ENCODE measurements at places on chromosomes 3 and 15.

GRCh38 chr3:67655364-67656121 is 1.1 kb upstream of the SUCLG2 start:
- DNase-seq: no peak

GRCh38 chr3:11364181-11364580 is 92.0 kb downstream of the ATG7 start:
- DNase-seq: no peak

DNA sequence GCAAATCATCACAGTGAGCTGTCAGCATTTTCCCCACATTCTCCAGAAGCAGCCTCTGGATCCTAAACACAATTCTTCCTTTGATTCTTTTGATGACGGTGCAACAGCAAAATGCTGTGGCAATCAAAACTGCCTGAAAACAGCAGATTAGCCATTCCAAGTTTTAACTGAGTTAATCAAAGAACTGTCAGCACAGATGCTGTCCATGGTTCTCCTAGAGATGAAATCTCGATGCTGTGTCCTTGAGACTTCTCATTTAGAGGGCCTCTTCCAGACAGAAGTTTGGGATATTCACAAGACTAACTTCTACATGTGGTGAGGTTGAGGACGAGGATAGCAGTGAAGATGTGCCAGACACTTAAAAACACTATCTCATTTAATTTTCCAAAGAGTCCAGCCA is 50.4 kb upstream of the GYG1 start:
- no peak for DNase-seq

DNA sequence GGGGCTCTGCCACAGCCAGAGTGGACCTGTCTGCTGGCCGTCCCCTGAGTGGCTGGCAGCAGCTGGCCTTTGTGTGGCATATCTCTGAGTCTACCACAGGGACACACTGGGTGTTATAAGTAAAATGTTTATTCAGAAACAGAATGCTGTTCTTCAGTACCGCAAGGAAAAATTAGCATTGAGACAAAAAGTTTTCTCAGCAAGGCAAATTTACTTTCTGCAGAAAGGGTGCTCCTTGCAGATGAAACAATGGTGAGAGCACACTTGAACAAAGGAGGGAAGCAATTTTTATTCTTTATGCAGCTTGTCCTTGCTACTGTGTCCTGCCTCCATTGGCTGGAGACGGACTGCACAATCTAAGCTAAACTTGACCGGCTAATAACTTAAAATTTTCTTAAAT is 4.0 kb downstream of the TMEM89 start:
- no peak for DNase-seq

DNA sequence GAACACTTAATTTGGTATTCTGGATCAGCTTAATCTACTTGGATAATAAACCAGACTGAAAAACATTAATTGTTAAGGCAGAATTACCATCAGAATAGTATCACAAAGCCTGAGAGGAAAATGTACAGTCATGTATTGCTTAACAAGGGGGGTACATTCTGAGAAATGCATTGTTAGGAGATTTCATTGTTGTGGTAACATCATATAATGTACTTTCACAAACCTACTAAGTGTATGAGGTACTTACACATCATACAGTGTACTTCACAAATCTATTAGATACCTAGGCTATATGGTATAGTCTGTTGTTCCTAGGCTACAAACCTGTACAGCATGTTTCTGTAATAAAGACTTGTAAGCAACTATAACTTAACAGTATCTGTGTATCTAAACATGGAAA is 68.2 kb downstream of the NBEAL2 start:
- no peak for DNase-seq

- DNase-seq: no peak
Observed at GRCh38 chr3:53880396-53881345, 1.3 kb downstream of the ACTR8 start.

- no peak for DNase-seq
Observed at GRCh38 chr3:52121464-52121805, 32.8 kb downstream of the POC1A start.

DNA sequence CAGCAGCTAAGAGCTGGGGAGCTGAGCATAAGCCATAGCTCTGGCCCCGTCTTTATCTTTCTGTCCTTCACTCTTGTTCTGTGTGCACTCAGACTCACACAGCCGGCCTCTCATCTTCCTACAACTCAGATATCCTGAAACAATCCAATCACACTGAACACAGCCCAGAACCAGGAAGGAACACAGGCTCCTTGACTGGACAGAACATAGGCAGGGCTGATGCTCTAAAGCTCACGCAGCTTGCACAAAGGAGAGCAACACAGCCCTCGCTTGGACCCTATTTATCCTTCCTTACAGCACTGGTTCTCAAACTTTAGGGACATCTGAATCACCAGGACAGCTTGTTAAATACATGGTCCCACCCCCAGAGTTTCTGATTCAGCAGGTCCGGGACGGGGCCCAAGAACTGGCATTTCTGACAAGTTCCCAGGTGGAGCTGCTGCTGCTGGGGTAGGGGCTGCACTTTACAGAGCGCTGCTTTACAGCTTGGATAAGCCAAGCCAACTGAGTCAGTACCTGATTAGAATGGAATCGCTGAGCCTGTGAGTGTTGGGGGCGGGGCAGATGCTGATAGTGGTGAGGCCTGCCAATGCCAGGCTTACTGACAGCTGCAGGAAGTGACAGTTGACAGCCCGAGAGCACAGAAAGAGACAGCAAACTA is 65.1 kb downstream of the MRPL46 start:
- DNase-seq: no peak

DNA sequence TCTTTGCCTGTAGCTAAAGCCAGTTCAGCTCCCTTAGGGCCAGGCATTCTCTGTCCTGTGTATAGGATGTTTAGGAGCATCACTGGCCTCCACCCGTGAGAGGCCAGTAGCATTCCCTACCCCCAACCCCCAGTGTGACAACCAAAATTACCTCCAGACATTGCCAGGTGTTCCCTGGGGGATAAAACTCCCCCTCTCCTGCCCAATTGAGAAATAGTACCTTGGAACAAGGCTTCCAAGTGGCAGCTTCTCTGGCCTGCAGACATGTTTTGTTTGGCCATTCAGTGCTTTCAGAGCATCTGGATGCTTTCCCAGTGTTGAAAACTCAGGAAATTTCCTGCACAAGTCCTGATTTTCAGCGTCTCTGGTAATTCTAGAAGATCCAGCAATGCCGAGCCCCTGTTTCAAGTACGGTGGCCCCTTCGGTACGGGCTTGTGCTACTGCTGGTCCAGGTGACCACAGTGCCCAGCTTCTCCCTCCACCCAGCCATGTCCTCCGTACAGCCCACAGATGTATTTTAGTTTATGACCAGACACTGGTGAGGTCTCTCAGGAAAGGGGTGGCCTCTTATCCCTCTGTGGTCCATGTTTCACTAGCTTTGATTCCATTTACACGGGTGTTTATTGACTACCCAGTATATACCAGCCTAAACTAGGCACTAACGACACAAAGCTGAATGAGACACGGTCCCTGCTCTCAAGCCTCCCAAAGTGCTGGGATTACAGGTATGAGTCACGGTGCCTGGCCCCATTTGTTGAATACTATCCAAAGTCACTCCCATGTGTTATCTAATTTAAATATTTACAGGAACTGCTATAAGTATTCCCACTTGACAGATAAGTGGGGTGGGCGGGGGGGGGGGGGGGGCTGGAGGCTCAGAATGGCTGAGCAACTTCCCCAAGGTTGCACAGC is 125.4 kb upstream of the RAD18 start:
- no peak for DNase-seq

GRCh38 chr3:19645093-19645492 is 288.9 kb downstream of the EFHB start:
- DNase-seq: no peak

DNA sequence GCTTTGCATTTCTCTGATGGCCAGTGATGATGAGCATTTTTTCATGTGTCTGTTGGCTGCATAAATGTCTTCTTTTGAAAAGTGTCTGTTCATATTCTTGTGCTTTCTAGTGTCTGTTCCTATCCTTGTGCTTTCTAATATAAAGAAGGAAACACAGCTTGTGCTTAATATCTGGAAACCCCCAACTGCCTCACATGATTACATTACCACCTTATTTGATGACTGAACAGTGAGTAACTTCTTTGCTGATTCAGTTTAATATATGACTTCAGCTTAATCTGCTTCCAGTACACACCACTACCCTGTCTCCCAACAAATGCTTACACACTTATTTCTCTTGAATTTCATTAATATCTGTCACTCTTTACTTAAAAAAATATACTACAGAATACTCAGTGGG is 835.1 kb downstream of the EDEM1 start:
- no peak for DNase-seq

- DNase-seq: peak; percentile 72
Observed at GRCh38 chr3:187741403-187742350, 3.6 kb downstream of the BCL6 start.

GRCh38 chr3:184338511-184338945 is 1.1 kb downstream of the FAM131A start:
- peak; percentile 95 for DNase-seq

GRCh38 chr3:197309528-197310361 is 11.3 kb upstream of the DLG1 start:
- DNase-seq: no peak

DNA sequence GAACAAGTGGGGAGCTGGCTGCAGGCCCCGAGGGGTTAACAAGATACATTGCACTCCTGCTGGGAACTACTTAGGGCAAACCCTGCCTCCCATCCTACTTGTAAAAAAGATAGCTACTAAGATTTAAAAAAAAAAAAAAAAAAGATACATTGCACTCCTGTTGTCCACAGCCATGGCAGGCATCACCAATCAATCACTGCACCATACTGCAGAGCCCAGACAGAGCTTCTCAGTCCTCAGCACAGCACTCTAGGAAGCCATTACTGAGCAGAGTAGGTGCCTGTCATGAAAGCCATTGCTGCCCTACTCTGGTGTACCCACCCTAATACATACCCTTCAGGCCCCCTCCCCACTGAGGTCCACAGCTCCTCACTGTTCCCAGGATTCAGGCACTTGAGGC is 64.8 kb downstream of the RASGRF1 start:
- no peak for DNase-seq

- no peak for DNase-seq
Observed at GRCh38 chr3:161443921-161444693, 52.5 kb upstream of the OTOL1 start.

DNA sequence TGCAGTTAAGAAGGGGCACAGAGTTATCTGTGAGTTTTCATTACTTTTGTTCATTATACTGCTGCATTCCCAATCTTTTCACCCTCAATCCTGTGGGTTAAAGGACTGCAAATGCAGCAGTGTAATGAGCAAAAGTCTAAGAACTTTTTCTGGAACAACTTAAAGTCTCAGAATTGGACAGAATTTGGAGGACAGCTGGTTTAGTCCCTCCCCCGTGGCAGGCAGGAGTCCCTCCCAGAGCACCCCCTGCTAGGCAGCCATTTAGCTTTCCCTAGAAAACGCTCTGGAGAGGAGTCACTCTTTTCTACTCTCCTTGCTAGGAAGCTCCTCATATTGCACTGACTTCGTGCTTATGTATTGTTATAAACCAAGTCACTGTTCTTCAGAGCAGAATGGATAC is 156.3 kb upstream of the UBE2E1 start:
- DNase-seq: no peak

DNA sequence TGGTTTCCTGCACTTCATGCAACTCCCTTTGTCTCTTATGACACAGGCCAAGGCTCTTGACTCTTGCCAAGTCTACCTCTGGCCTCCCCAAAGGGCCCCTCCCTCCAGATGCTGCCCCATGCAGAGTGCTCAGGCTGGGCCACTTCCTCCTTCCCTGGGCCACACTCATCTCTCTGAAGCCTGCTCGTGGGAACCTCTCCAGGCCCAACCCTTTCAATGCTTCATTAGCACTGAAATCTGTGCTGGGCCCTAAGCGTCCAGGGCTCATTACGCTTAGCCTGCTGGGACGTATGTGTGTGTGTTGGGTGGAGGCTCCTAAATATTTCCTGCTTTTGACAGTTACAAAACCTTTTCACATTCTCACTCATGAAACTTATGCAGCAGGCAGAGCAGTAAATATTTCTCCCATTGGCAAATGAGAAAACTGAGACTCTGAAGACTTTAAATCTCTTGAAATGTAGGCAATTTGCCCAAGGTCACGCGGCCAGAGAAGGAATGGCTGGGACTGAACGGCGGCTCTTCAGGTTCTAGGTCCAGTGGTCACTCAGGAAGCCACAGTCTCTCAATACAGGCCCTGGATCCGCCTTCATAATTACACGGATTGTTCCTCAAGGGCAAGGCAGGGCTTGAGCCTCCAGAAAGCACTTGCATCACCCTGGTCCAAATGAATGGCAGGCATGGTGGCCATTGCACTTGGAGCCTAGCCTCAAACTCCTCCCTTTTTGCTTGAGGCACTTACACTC is 241.7 kb upstream of the HES1 start:
- DNase-seq: no peak

- DNase-seq: peak; percentile 53
Observed at GRCh38 chr3:134353171-134353825, 20.9 kb downstream of the AMOTL2 start.

GRCh38 chr3:106635826-106636225 is 741.4 kb upstream of the CCDC54 start:
- no peak for DNase-seq

- no peak for DNase-seq
Observed at GRCh38 chr3:177618873-177619733, 421.8 kb upstream of the TBL1XR1 start.

- no peak for DNase-seq
Observed at GRCh38 chr3:185820973-185821758, 3.7 kb downstream of the IGF2BP2 start.

- peak; percentile 84 for DNase-seq
Observed at GRCh38 chr3:24773798-24774197, 279.1 kb upstream of the THRB start.

DNA sequence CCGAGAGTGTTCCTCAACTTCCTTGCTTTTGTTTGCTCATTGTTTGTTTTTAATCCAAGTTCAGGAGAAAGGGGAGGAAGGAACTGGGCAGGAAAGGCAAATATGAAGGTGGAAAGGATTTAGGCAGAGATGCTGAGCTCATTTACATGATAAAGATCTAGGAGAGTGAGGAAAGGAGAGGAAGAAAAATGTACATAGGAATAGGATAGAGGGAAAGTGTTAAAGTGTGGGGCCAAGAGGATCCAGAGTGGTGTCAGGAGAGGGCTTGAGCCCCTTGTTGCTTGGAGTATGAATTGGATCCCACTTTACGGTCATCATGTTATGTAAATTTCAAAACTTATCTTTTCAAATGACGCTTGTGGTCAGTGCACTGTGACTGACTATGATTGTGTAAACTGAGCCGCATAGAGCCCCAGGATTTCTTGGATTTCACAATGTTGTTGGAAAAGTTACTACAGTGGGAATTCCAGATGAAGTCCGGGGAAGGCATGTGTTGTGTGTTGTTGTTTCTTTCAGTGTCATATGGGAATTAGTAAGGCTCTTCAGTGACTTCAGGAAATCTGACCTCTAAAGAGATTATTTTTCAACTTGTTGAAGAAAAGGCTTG is 15.0 kb upstream of the PLD1 start:
- no peak for DNase-seq

GRCh38 chr3:72950372-72950771 is 46.2 kb upstream of the PPP4R2 start:
- DNase-seq: no peak

GRCh38 chr15:101562428-101563059 is 73.0 kb upstream of the PCSK6 start:
- no peak for DNase-seq

- no peak for DNase-seq
Observed at GRCh38 chr3:195803289-195803908, 8.3 kb downstream of the MUC4 start.

- no peak for DNase-seq
Observed at GRCh38 chr3:101643861-101644613, 32.9 kb downstream of the ZBTB11 start.

GRCh38 chr15:70521576-70522322 is 241.6 kb downstream of the UACA start:
- no peak for DNase-seq

- DNase-seq: no peak
Observed at GRCh38 chr3:62392626-62393292, 19.4 kb upstream of the FEZF2 start.
